ENCODE measurements at places on chromosomes 13 and 19.

DNA sequence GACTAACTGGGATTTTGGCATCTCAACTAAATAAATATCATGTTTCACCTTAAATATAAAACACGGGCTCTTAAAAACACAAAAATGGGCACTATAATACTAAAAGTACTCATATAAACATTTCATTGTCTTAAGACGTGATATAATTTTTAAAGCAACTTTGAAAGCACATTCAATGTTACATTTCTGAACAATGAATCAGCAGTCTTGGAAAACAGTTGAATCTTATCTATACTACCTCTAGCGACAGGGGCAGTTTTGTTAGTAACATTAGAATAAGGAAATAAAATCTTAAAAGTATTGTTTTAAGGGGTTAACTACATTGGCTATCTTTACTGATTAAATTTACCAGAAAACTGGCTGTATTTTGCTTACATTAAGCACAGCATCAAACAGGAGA lies 156.9 kb downstream of the UGGT2 start:
- DNase-seq, result no peak

- no peak for DNase-seq
These were observed 718.5 kb downstream of the EFNB2 start for GRCh38 chr13:105816994-105817393.

- no peak for DNase-seq
These were observed 116.6 kb upstream of the MCF2L start for GRCh38 chr13:112852392-112852791.

DNA sequence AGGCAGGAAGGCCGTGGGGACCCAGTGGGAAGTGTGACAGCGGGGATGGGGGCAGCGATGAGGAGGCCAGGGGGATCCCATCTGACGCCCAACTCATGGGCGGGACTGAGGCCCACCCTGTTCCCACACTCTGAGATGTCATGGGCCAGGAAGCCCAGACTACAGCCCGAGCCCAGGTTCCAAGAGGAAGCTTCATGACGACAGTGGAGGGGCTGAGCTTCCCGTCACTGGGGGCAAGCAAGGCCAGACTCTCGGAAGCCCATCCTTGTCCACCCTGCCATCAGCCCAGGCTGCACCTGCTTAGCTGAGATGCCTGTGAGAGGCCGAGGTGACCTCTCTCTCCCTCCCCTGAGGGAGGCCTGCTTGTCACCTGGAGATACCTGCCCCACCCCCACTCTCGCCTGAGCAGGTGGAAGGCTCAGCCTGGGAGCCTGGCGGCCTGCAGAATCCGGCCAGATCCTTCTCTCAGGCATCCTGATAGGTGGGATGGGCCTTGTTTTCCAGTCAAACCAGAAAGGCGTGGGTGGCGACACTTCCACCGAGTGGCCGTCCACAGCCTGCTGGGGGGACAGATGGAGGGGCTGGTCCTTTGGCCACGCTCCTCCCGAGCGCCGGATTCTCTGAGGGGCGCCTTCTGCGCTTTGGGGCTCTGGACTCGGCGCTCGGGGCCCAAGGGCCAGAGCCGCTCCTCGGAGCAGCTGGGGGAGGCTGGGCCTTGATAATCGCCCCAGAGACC lies 4.8 kb downstream of the ZBTB7A start:
- no peak for DNase-seq

DNA sequence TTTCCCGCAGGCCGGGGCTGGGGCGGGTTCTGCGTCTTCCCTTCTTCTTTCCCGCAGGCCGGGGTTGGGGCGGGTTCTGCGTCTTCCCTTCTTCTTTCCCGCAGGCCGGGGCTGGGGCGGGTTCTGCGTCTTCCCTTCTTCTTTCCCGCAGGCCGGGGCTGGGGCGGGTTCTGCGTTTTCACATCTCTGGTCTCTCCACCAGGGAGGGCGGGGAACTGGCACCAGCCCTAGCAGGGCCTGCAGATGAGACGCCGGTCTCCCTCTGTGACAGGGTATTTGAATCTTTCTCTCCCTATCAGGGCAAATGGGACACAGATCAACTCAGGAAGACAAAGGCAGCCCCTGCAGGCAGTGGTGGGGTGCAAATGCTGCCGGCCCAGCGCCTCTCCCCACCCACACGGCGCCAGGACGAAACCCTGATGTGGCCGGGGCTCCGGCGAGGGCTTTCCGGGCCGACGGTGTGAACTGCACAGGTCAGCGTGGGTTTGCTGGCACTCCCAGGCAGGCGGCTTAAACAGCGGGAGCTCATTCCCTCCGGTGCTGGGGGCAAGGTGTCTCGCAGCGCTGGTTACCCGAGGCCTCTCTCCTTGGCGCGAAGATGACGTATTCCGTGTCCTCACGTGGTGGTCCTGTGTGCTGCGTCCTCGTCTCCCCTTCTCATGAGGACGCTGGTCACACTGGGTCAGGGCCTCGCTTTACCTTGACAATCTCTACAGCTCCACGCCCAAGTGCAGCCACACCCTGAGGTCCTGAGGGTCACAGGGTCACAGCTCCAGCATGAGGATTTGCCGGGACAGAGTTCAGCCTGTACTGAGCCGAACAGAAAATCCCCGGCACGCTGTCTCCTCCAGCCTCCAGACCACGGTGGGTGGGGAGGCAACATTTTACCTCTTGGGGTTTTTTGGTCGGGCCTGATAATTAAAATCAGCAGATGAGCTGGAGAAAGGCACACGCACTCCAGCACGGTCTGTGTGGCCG lies 717 bp upstream of the C13orf46 start:
- no peak for DNase-seq

GRCh38 chr13:46296921-46297320 lies 85.2 kb downstream of the LRRC63 start:
- no peak for DNase-seq

DNA sequence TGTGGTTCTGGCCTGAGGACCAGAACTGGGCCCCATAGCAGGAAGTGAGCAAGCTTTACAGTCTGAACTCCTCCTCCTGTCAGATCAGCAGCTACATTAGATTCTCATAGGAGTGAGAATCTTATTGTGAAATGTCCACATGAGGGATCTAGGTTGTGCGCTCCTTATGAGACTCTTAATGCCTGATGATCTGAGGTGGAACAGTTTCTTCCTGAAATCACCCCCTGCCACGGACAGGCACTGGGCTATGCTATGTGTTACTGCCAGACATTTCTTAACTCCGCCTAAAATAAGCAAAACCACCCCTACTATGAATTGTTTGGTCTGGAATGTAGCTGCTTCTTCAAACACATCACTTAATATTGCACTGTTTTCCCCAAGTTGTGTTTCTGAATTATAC lies 4.6 kb downstream of the FBXL3 start:
- no peak for DNase-seq

DNA sequence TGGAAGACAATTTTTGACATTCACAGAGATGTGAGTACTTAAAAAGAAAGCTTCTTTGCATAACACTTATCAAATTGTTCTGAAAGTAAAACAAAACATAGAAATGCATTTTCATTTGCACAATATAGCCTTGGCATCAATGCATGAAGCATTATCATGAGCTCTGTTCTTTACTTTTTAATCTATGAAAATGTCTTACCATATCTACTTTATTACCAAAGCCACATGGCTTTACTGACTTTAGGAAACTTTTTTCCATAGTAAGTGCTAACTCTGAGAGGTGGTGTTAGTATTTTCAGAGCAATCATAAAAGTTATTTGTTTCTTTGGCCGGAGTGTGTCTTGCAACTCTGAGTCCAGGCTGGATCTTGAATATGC lies 10.5 kb downstream of the TNFRSF19 start:
- DNase-seq, result no peak

DNA sequence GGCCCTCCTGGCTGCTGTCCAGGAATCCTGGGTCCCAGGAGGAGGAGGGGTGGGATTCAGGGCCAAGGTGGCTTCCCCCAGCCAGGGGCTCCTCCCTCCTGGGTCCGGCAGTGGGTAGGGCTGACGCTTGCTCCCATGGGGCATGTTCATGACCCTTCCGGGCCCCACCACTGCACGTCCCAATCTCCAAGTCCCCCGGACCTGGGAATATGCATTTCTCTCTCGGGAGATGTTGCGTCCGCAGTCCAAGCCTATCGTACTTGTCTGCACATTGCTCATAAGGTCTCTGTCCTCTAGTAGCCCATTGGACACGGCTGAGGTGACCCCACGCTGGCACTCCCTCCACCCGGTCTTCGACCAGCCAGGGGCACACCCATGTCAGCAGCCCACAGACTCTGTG lies 192.3 kb downstream of the TEX29 start:
- no peak for DNase-seq

DNA sequence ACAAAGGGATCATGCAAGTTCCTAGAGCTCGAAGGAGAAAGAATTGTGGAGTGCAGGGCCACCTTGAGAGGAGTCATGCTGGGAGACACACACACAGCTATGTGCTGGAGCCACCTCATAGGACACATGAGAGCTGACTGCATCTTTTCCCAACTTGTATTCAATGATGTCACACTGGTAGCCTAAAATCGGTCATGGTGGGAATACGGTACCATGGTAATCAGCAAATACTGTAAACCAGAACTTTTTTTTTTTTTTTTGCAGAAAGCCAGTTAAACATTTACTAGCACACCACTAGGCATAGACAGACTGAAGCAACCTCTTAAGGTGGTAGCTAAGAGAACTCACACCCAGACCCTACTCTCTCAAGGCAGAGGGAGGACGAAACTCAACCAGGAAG lies 47.0 kb upstream of the INTS6 start:
- no peak for DNase-seq

GRCh38 chr19:35045667-35046300 lies 4.3 kb downstream of the HPN start:
- DNase-seq, result no peak

GRCh38 chr13:24124789-24125476 lies 35.6 kb upstream of the SPATA13 start:
- no peak for DNase-seq

- no peak for DNase-seq
These were observed 37.7 kb downstream of the ATP11A start for GRCh38 chr13:112727581-112727980.

GRCh38 chr13:40496035-40496810 lies 170.2 kb downstream of the FOXO1 start:
- DNase-seq, result no peak

DNA sequence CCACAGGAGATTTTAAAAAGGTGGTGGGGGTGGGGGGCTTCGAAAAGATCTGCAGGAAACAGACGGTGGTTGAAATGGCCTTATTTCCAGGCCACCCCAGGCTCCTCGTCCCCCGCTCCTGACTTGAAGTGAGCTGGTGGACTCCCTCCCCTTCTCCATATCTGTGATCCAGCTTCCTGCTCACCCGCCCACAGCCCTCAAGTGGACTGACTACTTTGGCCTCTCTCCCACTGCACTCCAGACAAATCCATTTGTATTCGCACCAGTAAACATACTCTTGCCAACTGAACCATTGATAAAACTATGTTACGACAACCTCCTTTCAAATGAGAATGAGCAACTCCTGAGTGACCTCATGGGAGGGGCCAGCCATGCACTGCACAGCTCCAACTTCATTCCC lies 259.5 kb downstream of the COL4A1 start:
- DNase-seq, result no peak

DNA sequence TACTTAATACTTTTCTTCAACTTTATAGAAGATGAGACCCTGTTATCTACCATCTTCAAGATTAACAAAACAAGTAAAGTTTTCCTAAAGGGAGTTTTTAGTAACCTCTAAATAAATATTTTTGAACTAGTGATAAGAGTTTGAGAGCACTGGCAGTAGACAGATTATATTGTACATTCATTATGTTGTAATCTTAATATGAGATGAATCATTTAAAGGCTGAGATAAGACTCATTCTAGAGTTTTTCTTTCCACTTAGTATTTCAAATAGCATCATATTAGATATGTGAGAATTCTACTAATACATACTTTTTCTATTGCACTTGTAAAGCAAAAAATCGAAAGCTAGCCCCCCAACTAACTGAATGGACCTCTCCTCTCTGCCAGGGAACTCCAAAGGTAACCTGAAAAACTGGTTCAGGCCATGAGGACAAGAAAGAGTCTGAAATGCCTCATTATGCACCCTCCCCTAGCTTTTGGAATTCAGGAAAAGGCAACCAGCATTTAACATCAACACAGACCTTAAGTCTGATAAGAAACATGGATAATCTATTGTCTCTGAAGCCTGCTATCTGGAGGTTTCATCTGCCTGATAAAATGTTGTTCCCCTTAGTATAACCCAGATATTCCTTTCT lies 875.4 kb upstream of the SLC10A2 start:
- no peak for DNase-seq

GRCh38 chr13:95754069-95754468 lies 77.1 kb downstream of the DNAJC3 start:
- no peak for DNase-seq

- no peak for DNase-seq
These were observed 116.4 kb downstream of the AKAP11 start for GRCh38 chr13:42388326-42388725.

GRCh38 chr13:23797276-23797903 lies 91.8 kb downstream of the MIPEP start:
- no peak for DNase-seq

- DNase-seq, result no peak
These were observed 11.1 kb downstream of the EFNA2 start for GRCh38 chr19:1296575-1297271.

DNA sequence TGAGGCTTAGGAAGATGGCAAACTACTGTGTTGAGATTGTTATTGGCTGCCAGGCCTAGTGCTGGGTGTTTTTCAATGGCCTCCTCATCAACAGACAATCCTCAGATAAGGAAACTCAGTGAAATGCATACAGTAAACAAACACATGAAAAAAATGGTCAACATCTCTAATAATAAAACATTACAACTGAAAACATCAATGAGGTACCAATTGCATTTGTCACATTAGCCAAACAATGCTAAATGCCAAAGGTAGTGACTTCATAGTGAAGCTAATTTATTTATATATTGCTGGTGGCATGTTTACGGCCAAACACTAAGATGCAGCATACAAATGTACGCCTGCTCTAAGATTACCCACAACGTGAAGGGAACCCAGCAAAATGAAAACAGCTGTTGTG lies 224.0 kb upstream of the UBL3 start:
- no peak for DNase-seq

- no peak for DNase-seq
These were observed 471.4 kb downstream of the LIG4 start for GRCh38 chr13:107743983-107744382.

DNA sequence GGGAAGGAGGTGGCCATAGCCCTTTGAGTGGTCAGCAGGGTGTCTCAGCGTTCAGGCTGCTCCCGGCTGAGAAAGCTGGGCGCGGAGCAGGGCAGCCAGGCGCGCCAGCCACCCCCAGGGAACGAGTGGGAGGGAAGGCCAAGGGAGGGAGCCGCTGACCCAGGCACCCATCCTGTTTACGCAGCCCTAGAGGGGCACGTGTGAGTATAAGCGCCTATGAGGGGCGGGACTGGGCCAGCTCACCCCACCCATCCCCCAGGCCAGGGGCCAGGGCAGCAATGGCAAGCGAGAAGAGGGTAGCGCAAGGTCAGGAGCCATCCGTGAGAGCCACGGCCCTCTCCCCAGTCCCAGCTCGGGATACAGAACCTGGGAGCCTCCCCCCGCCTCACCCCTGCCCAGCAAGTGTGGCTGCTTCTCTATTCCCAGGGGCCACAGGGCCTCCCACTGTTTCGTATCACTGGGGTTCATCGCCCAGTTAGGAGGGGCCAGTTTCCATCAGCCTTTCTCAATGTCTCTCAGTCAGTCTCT lies 897 bp upstream of the DMKN start:
- no peak for DNase-seq
